ENCODE measurements at places on chromosomes 2 and 18.

- no peak for DNase-seq
These were observed 63.9 kb upstream of the ACVR1 start for GRCh38 chr2:157940024-157940423.

DNA sequence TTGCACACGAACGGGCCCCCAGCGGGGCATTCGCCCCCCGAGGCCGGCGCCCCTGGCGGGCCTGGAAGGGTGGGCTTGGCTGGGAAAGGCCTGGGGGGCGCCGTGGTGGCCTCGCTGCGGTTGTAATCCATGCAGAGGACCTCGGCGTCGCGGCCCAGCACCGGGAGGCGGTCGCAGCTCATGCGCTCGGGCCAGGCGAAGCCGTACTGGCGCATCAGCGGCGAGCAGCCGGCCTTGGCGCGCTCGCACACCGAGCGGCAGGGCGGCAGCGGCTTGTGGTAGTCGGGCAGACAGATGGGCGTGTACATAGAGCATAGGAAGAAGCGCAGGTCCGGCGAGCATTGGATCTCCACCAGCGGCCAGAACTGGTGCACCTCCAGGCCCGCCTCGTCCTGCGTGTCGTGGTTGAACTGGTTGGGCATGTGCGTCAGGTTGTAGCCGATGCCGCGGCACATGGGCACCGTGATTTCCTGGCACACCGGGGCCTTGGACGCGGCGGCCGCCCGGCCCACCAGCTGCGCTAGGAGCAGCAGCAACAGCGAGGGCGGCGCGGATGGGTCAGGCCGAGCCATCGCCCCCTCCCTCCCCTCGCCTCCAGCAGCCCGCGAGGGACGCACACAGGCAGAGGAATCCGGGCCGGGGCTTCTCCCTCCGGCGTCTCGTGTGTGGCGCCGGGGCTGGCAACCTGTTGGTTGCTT lies 1.4 kb downstream of the FZD5 start:
- no peak for DNase-seq

GRCh38 chr18:49610022-49610445 lies 48.2 kb downstream of the LIPG start:
- DNase-seq = no peak

- DNase-seq = no peak
These were observed 17.5 kb downstream of the MGAT4A start for GRCh38 chr2:98713332-98714015.

DNA sequence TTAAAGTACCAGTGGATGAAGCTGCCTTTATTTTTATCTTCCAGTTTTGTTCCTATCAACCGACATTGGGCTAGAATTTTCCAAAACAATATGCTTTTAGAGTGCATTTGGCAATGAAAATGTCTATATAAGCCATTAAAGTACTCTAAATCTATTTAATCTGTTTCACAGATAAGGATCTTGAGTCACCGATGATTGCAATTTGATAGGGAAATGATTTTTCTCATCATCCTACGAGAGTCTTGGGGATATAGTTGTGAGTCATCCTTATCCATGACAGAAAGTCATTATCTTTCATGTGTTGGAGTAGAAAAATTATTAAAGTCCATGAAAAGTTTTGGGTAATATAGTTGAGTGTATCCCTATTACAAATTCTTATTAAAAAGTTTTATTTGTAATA lies 26.1 kb downstream of the SLC39A10 start:
- DNase-seq = no peak

DNA sequence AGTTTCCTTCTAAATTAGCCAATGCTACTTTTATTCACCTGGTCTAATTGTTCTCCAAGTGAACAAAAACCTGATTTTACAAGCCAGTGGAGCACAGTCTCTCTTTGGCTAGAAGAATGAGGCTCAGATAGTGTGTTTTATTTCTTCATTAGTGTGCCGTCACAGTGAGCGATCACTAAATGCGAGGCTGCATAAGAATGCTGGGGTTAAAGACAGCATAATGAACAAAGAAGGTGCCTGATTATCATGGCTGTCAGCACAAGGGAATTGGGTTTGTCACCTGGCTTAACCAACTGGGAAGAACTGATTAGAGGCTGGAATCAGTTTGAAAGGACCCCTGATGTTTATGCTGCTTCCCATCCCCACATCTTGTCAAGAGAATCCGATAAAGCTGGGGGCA lies 76.4 kb downstream of the EPHA4 start:
- no peak for DNase-seq

DNA sequence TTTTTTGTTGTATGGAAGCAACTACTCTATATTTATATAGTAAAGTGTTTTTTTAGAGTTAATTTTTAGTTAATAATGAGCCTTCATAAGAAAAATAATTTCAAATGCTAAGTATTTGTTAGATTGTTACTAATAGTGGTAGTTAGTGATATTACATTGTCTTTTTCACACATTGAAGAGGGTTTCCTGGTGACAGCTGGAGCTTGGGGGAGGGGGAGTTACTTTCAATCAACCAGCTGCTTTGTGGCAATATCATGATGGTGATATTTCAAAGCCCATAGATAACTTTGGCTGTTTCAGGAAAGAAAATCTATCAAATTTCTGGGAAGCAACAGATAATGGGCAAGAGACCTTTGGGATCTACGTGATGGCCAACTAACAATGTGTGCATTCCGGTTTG lies 4.1 kb downstream of the RHBDD1 start:
- no peak for DNase-seq

GRCh38 chr2:3142961-3143571 lies 234.6 kb downstream of the EIPR1 start:
- no peak for DNase-seq

DNA sequence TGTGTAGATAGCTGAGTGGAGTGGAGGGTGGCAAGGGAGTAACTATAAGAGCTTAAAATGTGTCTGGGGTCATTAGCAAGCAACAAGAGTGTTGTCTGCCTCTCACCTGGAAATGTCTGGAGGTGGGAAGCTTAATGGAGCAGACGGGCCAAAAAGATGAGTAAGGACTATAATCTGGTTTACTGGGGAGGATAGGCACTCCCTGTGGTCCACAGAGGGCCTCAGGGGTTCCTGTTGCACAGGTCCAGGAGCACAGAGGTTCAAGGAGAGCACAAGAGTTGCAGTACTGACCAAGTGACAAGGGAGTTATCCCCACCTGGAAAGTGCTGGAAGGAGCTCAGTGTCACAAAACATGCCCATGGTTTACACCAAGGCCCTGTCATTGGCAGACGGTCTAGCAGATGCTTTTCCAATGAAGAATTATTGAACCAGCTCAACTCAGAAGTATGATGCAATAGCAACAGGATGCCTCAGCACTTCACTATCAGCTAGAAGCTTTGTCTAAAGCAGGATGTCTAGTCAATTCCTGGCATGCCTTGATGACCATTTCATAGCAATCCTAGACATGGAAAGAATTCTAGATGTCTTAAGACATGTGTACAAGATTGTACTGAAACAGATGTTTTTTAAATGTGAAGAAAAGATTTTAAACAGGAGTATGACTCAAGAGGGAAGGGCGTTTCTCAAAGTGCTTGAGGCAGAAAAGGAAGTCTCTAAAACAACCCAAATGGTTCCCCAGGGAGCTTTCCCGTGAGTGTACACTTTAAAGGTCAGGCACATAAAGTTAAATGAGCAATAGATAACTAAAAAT lies 62.9 kb upstream of the SERPINE2 start:
- DNase-seq = no peak

GRCh38 chr2:43435746-43436145 lies 160.1 kb downstream of the THADA start:
- no peak for DNase-seq

DNA sequence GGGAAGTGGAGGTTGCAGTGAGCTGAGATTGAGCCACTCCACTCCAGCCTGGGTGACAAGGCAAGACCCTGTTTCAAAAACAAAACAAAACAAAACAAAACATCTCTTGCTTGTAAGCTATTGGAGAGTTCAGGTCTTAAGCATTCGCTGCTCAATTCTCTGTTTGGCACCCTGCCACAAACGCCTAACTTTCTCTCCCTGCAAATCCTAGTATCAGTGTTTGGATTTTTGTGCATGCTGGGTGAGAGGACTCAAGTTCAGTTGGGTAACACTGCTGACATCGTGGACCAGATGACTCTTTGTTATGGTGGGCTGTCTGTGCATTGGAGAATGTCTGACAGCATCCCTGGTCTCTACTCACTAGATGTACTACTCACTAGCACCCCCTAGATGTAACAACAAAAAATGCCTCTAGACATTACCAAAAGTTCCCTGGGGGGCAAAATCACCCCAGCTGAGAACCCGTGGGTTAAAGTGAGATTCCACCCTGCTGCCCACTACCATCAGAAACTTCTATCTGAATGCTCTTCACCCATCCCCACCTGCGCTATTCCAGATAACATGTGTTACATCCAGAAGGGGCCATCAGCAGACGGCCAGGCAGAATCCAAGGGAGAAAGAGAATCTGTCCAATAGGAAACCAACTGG lies 50.9 kb downstream of the CACNB4 start:
- no peak for DNase-seq

GRCh38 chr2:40384714-40385113 lies 67.2 kb downstream of the SLC8A1 start:
- DNase-seq = no peak

- no peak for DNase-seq
These were observed 41.3 kb downstream of the C18orf63 start for GRCh38 chr18:74356959-74357358.

DNA sequence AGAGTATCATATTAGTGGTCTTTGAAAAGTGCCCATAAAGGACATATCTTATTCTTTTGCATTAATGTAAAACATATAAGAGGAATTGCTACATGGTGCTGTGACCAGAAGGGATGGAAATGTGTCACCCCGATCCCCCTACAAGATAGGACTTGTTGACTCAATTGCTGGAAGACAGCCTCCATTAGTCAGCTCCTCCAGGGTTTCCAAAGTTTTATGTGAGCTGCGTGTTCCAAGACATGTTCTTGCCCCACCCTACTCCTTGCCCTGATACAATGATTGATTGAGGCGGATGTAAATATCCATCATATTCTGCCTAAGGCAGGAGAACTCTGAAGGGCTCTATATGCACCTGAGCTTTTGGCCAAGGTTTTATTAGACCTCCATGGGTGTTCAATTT lies 541.0 kb upstream of the ZEB2 start:
- no peak for DNase-seq

DNA sequence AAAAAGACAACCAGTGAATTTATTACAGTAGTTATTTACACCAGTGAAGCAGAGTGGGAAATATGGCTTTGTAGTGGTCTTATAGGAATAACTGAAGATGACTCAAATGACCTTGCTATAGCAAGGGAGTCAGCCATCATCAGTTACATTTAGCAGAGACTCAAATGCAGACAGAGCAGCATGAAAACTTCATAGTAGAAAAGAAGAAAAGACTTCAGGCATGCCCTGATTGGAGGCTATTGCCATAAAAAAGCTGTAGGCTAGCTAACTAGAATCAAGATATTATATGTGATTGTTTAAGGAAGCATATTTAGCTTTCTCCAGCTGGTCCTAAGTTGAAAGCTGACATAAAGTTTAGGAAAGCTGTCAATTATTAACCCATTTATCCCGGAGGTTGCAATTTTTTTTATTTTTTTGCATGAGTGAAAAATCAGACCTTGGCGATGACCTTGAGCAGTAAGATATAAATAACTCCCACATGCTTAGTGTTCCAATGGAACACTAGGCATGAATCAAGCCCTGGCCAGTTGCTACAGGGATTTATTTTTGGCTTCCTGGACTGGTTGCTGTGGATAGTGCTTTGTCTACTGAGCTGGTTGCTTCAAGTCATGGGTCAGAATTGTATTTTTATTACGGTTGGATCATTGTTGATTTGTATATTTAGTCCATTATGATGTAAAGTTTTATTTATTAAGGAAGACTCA lies 675.6 kb upstream of the VRK2 start:
- DNase-seq = no peak

DNA sequence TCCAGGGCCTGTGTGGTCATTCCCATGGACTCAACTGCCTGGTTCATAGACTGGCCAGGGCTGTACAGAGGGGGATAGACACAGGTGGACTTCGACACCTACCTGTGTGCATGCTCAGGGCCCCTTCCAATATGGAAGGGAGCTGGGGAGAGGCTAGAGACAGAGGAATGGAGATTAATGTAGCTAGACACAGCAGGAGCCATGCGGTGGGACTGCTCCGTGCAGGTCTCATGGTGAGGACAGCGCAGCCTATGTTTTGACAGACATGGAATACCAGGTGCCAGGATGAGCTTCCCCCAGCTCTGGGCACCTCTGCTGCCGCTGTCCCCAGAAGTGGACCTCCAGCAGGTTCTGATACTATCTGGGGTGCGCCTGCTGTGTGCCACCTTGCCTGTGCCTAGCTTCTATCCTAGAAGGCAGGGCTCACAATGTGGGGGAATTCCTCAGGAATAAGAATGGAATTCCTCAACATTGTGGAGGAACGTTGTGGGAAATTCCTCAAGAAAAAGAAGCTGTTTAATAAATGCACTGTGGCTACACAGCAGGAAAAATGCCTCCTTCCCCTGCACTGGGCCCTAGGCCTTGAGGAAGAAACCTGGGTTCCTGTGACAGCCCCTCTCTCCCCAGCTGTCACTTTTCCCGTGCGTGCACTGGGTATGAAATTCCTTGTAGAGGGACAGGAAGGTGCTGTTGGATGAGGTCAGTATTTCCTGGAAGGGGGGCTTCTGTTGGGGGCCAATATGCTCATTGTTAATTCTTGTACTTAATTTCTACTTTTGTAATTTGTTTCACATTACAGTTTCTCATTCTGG lies 7.3 kb downstream of the IL1R1 start:
- DNase-seq = no peak

DNA sequence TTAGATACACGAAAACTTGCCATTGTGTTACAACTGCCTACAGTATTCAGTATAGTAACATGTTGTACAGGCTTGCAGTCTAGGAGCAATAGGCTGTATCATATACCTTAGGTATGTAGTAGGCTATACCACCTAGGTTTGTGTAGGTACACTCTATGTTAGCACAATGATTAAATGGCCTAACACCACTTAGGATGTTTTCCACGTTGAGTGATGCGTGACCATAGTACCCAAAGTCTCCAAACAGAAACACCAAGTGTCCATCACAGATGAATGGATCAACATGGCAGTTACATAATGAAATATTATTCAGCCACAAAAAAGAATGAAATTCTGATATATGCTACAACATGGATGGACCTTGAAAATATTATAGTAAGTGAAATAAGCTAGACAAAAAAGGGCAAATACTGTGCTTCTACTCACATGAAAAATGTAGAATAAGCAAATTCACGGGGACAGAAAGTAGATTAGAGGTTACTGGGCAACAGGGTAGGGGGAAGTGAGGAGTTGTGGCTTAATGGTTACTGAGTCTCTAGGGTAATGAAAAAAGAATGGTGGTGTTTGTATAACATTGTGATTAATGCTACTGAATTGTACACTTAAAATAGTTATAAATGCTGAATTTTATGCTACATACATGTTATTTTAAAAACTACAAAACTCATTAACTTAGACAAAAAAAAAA lies 62.6 kb downstream of the TMEM131 start:
- DNase-seq = no peak
